ENCODE measurements at places on chromosomes 12 and 14.
A peak's percentile ranks its signal among the peaks of the same experiment; 100 is the strongest.

DNA sequence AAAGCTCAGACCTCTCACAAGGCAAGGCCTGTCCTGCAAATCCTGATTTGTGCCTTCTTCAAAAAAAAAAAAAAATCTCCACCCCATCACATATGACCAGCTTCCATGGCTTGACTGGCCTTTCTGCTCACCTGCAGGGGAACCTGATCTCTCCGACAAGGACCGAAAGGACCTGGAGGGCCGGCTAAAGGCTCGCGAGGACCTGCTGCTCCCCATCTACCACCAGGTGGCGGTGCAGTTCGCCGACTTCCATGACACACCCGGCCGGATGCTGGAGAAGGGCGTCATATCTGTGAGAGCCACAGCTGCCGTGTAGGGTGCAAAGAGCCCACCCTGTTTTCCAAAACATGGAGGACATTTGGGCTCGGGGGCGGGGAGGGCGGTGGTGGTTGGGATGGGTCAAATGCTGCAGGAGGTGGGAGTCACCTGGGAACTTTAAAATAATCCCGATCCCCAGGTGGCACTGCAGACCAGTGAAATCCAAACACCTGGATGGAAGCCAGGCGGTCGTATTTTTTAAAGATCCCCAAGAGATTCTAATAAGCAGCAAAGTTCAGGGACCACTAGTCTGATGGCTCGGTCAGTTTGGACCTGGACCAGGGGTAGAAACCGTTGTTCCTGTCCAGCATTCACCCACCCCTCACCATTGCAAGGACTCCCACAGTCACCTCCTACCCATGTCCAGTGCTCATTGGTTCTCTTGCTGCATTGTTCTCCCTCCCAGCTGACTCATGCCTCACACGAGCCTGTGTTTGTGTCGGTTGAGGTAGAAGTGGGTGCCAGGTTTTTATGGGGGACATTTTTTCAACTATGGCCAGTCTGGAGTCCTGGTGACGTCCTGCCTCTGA is 44.8 kb downstream of the FOXN4 start:
- DNase-seq = no peak

DNA sequence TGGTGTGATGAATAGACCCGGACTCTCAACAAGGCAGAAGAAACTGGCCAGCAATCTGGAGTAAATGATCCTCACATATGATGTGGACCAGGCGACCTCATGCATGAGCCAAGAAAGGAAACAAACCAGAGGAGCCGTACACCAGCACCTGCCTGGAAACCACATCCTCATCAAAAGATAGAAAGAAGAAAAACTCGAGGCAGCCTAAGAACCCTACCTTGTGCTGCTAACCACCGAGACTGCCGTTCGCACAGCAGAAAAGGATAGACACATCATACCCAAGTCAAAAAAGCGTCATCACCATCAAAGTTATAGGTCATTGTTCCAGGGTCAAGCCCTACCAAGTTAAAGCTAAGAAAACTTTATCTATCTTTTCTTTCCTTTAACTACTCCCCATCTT is 66.7 kb downstream of the RESF1 start:
- no peak for DNase-seq

GRCh38 chr12:52741375-52742195 is 35.6 kb downstream of the KRT76 start:
- peak; percentile 34 for DNase-seq

GRCh38 chr12:121628037-121628436 is 1.7 kb downstream of the ORAI1 start:
- no peak for DNase-seq

GRCh38 chr14:77343662-77344061 is 22.8 kb downstream of the GSTZ1 start:
- no peak for DNase-seq

DNA sequence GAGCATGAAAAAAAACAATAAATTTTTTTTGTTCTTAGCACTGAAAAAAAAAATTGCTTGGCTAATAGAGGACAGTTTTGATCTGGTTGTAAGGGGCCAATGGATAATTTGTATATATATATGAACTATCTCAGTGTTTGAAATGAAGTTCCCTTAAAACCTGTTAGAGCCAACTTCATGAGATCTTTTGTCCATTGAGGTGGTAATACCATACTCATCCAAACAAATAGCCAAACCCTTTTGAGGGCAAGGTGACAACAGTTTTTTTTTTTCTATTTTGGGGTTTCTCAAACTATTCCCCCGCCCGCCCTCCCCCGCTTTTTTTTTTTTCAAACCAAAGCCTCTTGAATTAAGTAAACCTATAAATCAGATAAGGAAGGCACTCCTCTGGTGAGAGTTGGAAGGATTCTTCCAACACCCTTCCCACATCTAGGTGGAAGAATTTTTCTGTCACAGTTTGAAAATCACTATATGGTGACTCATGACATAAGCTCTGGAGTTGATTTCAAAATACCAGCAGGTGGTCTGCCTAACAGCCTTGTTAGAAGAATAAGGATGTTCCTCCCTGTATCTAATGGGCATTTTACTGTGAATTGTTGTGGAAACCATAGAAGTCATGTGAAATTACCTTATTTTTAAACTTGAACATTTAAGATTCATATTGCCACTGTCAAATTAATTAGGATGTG is 10.2 kb downstream of the ARHGAP5 start:
- no peak for DNase-seq

GRCh38 chr14:28059254-28059653 is 707.3 kb upstream of the FOXG1 start:
- DNase-seq = no peak

- DNase-seq = no peak
These were observed at the start of gene RASSF9 for GRCh38 chr12:85836197-85837090. Gene RASSF9, minus strand, starts transcription at chr12:85836409. Its CDS starts 208 bp downstream, at chr12:85836201.

GRCh38 chr14:73168691-73169090 is 32.4 kb downstream of the PSEN1 start:
- DNase-seq = no peak

DNA sequence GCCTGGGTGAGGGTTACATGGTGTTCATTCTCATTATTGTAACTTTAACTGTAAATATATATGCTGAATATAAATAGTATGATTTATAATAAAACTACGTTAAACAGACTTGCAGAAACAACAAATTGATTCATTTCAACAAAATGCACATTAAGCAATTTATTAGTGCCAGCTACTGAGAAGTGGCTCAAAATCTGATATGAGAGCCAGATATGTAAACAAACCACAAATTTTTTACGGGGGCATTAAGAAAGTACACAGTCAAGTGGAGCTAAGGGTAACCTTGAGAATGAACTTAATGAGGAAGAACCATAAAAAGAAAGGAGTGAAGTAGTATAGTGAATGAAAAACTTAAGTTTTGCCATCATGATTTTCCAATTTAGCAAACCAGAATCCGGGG is 40.3 kb downstream of the CEP128 start:
- DNase-seq = no peak

GRCh38 chr14:72685456-72685855 is 208.4 kb downstream of the DPF3 start:
- no peak for DNase-seq

GRCh38 chr14:48665077-48665784 is 920.9 kb downstream of the RPS29 start:
- no peak for DNase-seq

DNA sequence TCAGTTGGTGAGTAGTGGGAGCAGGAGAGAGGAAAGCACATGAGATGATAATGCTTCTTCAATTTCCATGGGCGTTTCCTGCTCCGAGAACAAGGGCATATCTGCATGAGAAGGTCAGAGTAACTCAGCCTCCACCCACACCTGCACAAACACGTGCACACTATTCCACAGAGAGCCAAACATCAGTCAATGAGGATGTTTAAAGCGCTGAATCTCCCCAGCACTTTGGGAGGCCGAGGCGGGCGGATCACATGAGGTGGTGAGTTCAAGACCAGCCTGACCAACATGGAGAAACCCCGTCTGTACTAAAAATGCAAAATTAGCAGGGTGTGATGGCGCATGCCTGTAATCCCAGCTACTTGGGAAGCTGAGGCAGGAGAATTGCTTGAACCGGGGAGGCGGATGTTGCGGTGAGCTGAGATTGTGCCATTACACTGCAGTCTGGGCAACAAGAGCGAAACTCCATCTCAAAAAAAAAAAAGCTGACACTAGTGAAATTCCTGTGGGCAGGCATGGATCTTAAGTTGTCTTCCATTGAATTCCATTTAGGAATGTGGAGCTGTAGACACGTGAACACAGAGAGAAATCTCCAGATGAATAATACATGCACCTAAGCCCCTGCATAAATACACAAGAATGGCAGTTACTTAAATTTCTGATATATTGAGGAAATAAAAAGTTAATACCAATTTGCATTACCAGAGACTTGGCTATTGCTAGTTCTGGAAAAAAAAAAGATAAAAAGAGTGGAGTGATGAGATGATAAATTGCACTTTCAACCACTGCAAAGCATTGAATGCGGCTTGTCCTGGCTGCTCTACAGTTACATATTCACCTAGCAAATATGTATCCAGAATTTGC is 1097.4 kb upstream of the TMEM132C start:
- DNase-seq = no peak

GRCh38 chr12:101850199-101850598 is 19.4 kb upstream of the GNPTAB start:
- no peak for DNase-seq

GRCh38 chr12:131917711-131918306 is 11.3 kb upstream of the PUS1 start:
- DNase-seq = no peak

DNA sequence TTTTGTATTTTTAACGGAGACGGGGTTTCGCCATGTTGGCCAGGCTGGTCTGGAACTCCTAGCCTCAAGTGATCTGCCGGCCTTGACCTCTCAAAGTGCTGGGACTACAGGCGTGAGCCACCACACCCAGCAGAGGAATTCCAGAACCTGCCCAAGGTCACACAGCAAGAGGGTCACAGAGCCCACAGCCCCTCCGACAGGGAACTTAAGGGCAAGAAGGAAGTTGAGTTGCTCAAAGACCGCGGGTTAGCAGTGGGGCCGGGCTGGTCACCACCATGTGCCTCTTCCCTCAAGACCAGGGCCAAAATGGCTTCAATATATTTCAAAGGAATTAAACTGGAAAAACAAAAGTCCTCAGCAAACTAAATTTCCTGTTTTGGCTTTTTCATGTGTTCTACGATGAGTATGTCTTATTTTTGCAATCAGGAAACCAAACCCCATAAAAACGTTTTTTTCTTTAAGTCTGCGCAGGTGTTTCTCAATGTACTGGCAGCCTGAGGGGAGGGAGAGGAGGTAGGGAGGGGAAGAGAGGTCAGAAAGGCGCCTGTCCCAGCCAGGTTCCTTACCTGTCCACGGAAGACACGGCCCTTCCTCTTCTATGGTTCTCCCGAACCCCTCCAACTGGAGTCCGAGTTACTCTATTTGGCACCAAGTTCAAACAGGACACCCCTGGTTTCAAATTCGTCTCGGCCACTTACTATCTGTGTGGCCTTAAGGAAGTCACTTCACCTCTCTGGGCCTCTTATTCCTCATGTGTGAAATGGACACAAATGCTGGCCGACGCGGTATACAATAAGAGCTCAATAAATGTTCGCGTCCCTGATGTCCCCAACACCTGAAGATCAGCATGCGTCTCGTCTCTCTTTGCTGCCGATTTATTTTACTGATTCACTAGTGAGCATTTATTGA is 778 bp downstream of the SLC8B1 start:
- DNase-seq = no peak

GRCh38 chr14:105281371-105282097 is 19.3 kb downstream of the BRF1 start:
- DNase-seq = no peak

GRCh38 chr12:123094349-123095077 is 56.4 kb downstream of the PITPNM2 start:
- DNase-seq = no peak

GRCh38 chr14:91919814-91920213 is 27.7 kb downstream of the FBLN5 start:
- no peak for DNase-seq

- DNase-seq = no peak
These were observed 1.0 kb upstream of the CDK17 start for GRCh38 chr12:96401076-96401871.

DNA sequence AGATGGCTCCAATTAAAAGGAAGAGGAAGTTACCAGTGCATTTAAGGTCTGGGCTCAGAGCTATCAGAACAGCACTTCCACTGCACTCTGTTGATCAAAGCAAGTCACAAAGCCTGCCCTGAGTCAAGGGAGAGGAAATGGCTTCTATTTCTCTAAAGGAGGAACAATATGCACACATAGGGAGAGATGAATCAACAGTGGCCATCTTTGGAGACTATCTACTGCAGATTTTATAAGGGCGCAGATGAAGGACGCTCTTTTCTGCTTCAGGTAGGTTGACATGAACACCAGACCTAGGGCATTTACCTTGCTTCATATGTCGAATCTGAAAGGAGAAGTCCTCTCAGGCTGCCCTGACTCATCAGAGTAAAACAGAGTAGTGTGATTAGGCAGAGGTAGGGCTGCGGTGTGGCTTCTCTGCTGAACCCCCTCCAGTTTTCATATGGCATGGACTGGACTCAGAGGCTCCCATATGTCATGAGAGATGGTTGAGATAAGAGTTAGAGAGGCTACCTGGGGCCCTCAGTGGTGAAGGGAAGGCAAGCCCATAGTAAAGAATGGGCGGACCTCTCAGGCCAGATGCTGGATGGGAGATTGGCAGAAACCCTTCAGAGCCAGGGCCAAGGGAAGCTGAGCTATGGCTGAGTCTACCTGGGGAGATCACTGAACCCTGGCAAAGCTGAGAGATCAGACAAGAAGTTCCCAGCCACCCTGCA is 84.4 kb downstream of the ARF6 start:
- no peak for DNase-seq

DNA sequence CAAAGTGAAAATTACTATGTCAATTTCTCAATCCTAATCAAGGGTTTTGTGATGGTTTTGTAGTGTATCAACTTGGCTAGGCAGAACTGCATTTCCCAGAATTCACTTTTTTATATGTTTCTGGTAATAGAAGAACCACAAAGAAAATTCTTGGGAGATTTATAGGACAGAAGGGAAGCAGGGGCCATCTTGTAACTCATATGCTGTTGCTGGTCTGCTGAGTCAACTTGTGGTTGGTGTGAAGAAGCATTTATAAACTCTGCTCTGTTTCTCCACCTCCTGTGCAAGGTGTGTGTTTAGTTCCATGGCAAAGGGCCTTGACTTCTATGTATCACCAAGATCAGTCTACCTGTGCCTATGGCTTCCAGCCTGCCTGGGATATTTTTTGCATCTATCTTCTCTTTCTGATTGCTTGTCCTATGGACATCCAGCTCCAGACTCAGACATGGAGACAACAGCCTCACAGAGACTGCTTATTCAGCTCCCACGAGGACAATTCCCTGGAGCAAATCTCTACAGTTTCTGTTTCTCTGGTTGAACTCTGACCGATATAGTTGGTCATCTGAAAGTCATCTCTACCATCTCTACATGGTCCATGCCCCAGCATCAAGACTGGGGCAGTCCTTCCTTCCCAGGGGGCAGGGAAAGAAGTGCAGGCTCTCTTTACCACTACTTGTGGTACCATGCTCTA is 364.3 kb upstream of the DDHD1 start:
- DNase-seq = no peak

- DNase-seq = no peak
These were observed 9.2 kb downstream of the RARG start for GRCh38 chr12:53222806-53223261.

- no peak for DNase-seq
These were observed 715 bp downstream of the NEK9 start for GRCh38 chr14:75126121-75126544.
